ENCODE measurements at places on chromosomes 5 and 9.

- DNase-seq = no peak
These were observed 409.5 kb downstream of the MAT2B start for GRCh38 chr5:163914910-163915309.

GRCh38 chr5:44495280-44495679, 106.1 kb upstream of the FGF10 start:
- no peak for DNase-seq

- no peak for DNase-seq
These were observed 14.7 kb downstream of the BICD2 start for GRCh38 chr9:92749934-92750315.

DNA sequence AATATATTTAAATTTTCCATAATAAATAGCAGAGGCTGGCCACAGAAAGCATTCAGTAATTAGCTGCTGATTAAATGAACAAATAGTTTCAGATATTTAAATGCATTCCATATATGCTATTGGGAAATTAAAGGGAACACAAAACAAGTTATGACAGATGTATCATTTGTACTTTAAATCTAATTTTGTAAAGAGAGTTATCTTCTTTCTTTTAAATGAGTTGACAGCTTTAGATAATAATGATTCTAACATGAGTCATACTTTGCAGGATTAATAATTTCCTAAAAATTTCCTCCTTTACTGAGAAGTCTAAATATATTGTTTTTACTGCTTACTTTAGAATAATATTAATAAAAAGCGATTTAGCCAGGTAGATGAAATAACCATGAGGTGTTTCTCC, 320.1 kb downstream of the ADAMTS6 start:
- no peak for DNase-seq

GRCh38 chr9:109289186-109289585, 31.7 kb downstream of the EPB41L4B start:
- no peak for DNase-seq

GRCh38 chr5:124263680-124264491, 482.6 kb downstream of the ZNF608 start:
- DNase-seq = no peak

DNA sequence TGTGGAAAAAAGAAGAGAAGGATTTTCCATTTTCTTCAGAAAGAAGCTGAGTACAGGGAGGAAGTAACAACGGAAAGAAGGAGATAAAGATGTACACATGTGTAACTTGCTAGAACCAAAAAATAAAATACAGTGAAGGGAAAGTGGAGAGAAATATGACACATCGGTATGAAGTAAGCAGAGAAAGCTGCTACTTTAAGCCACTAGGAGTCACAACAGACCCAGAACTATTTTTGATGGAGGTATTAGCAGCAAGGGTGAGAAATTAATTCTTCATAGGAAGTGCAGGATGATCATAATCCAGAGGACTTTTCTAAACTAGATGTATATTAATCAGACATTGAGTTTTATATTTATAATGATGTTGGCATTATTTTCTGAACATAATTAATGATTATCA, 88.5 kb downstream of the FAM174A start:
- DNase-seq = no peak

GRCh38 chr5:172175263-172175719, 12.7 kb downstream of the STK10 start:
- peak; percentile 73 for DNase-seq

DNA sequence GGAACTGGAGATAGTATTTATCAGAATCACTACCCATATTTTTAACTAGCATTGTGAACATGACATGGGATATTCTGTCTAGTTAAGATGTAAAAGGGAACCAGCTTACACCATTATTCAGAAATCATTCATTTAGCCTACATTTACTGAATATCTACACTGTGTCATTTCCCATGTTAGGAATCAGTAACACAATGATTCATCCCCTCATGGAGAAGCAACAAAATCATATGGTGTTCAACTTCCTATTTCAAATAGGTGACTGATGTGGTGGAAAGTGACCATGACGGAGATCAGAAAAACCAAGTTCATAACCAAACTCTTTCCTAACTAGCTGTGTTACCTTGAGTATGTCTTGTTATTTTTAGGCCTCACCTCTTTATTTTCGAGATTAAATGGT, 550.0 kb upstream of the TUSC1 start:
- DNase-seq = no peak

DNA sequence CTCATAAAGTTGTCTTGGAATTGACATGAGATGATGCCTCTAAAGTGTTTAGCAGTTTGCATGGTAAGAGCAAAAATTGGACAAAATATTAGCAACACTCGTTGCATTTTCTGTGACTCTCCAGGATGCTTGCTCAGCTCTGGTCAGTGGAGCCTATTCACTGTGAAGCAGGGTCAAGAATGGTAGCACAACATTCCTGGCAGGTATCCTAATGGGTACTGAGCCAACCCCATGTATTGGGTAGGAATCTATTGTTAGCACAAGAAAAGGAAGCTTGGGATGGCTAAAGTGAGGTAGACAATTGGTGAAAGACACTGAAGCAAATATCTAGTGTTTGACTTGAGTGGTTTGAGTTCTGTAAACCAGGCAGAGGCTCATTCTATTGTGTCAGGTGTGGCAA, 10.4 kb upstream of the ACTBL2 start:
- no peak for DNase-seq

DNA sequence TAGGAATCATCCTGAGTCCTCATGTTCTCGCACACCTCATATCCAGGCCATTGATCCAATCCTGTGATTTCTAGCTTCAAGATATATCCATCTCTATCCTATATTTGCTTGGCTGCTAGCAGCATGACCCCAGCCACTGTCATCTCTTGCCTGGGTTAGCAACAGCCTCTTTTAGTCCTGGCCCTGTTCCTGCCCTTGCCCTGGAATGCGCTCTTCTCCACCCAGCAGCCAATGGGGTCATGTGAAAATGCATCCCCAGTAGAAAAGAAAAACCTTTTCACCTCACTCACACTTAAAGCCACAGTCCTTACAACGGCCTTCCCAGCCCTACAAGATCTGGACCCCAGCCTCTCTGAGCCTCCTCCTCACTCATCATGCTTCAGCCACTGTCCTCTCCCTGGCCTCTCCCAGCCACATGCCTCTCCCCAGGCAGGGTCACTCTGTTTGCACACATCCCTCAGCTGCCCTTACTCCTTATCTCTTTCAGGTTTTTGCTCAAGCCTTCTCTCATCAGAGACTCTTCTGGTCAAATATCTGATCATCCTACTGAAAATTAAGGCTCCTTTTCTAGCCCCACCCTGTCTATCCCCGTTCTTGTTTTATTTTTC, 34.3 kb upstream of the NR3C1 start:
- no peak for DNase-seq

GRCh38 chr9:123335986-123336329, 20.0 kb upstream of the CRB2 start:
- no peak for DNase-seq

DNA sequence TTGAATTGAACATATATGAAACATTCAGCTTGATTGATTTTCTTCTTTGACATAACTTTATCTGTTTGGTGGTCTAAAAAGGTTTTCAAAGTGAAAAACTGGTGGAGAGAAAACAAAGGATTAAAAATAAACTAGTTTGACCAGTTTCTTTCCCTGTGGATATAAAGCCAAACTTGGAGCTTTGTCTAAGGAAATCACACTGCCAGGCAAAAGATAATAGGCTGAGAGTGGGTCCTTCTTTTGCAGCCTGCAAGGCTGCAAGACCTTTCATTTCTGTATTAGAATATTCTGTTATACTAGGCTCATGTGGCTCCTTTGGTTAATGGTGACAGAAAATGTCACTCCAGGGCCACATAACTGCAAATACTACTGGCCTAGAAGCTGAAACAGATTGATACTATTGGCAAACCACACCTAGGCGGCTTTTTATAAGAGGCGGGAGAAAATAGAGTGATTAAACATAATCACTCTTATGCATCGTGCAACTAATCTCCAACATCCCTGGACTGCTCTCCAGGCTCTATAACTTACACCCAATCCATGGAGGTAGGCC, 129.1 kb upstream of the ZNF462 start:
- DNase-seq = no peak

DNA sequence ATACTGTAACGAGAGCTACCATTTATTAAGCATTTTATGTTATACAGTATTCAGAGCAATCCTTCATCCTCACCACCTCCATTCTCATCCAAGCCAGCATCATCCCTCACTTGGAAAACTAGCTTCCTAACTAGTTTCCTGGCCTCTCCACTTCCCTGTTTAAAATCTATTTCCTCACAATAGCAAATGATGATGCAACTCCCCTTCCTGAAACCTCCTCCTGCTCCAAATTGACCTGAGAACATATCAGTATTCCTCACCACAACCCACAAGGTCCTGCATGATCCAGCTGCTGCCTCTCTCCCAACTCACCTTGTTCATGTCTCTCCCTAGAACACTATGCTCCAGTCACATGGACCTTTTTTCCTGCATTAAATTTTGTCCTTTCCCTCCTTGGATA, 4.3 kb upstream of the SLC36A2 start:
- DNase-seq = no peak

DNA sequence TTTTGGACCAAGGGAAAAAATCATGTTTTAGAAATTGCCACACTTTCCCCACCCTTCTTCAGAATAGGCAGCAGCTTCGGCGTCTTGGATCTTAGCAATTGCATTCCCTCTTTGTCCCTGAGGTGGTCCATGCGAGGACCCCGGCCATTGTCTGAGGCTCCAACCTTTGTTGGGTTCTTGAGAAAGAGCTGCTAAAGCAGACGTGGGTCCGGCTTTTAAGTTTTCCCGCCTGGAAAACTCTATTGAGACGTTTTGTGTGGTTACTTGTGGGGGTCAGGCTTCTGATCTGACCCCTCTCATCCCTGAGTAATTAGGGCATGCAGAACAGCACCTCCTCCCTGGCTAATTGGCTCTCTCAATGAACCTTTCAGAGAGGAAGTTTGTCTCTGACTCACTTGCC, 509.6 kb upstream of the TNC start:
- no peak for DNase-seq

DNA sequence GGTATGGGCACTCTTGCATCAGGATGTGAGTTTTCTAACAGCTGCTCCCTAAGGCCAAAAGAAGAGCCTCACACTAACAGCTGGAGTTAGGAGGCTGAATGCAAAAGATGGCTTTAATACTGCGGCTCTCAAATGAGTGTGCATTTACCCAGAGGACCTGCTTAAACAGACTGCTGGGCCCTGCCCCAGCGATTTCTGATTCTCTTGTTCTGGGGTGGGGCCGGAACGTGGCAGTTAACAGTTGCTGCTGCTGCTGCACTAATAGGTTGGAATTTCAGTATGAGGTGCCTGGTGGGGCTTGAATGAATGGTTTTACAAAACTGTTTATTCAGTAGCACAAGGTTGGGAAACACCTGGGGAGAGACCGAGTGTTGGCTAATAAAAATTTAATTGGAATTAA, 26.1 kb downstream of the HMGCR start:
- no peak for DNase-seq

- no peak for DNase-seq
These were observed 251.8 kb upstream of the POU5F2 start for GRCh38 chr5:93993161-93993560.

DNA sequence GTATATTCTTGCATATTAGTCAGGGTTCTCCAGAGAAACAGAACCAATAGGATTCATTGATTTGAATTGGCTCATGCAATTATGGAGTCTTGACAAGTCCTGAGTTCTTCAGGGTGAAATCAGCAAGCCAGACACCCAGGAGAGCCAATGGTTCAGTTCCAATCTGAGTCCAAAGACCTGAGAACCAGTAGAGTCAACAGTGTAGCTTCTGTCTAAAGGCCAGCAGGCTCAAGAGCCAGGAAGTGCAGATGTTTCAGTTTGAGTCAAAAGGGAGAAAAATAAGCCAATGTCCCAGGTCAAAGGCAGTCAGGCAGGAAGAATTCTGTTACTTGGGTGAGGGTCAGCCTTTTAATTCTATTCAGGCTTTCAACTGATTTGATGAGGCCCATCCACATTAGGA, 37.8 kb upstream of the ANKRD34B start:
- DNase-seq = no peak

DNA sequence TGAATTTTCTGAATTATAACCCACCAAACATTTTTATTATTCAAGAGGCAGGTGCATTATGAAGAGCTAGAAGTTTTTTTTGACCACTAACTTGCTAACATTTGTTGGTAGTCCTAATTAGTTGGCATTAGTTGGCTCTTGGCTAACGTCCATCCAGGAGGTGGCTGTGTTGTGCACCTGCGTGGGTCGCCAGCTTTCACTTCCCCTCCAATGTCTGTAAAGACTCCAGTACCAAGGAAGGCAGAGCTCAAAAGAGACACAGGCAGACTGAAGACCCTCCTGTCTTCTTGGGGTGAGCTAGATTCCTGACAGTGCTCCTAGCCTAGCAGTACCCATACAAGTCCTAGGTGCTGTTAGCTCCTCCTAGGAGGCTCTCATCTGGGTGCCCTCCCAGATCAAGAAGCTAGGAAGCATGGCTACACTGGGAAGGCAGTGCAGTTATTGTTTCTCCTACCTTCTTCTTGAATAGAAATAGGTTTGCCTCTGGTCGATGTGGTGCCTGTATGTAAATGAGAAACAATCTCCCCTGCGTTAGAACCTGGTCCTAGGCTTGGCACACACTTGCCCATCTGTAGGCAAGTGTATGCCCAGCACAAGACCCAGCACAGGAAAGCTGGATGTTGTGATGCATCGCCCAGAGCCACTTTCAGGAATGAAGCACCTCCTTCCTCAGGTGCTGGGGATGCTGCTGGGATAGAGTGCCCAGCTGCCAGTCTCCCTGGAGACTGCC, 190.9 kb downstream of the ICE1 start:
- no peak for DNase-seq

GRCh38 chr5:79621056-79621455, 8.8 kb downstream of the TENT2 start:
- DNase-seq = no peak

DNA sequence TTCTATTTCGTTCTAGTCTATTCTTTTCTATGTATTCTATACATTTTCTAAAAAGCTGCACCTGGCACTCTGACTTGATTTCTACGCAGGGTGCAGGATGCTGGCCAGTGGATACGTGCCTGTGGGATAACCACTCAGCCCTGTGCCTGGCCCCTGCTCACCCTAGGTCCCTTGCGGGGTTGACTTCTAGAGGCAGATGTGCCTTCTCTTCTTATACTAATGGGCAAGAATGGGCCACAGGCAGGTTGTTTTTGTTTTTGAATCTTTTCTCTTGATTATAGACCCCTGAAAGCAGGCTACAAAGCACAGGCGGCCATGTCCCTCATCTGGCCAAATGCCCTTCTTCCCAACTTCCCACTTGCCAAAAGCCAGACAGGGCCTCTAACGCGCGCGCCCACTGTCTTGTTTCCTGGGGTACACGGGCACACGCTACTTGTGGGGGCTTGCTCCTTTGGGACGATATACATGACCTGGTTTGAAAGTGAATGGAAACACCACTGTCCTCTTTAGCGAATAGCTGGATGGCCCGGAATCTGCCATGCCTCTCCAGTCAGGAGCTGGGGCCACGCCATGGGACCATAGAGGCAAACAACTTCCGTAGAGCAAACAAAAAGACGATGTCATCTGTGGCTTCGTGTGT, 162.7 kb upstream of the IRX2 start:
- no peak for DNase-seq
